ENCODE measurements at places on chromosomes 7 and 10.

DNA sequence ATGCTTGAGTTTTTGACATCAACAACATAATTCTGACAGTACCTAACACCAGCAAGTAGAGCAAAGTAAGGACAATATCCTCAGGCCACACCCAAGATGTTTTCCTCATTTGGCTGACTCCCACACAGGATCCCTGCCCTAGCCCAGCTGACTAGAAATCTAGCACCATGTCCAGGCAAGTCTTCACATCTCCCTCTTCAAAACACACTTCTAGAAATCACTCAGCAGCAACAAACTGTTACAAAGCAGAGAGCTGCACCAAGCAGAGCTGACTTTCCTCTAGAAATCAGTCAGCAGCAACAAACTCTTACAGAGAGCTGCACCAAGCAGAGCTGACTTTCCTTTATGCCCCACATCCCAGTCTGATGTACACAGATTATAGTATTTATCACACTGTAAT lies 7.7 kb downstream of the TMEM168 start:
- no peak for DNase-seq

DNA sequence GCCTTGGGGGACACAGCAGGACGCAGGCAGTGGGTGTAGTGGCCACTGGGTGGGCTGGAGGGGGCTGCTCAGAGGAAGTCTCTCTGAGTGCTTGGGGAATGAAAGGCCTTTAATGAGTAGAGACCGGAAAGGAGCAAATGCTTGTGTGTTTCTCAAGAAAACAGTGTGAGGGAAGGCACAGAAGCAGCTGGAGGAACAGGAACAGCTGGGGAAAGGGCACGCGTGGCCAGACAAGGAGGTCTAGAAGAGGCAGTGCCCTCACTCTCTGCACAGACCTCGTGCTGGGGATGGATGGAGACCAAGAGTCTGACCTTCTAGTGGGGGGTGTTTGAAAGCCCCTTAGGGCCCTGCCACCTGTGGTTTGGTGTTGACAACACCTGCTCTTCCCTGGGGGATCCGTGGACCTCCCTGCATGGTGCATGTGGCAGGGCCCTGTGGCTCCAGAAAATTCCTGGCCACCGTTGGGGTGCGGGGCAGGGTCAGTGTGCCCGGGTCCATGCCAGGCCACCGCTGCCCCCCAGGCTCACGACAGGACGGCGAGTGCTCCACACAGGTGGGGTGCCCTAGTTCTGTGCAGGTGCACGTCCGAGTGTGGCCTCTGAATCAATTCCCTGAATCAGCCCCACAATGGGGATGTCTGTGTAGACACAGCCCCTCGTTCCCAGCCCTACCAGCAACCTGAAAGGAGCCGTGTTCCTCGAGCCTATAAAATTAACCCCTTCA lies 25.9 kb upstream of the FAM20C start:
- no peak for DNase-seq

- DNase-seq = no peak
These were observed 25.8 kb downstream of the POLL start for GRCh38 chr10:101562231-101562630.

DNA sequence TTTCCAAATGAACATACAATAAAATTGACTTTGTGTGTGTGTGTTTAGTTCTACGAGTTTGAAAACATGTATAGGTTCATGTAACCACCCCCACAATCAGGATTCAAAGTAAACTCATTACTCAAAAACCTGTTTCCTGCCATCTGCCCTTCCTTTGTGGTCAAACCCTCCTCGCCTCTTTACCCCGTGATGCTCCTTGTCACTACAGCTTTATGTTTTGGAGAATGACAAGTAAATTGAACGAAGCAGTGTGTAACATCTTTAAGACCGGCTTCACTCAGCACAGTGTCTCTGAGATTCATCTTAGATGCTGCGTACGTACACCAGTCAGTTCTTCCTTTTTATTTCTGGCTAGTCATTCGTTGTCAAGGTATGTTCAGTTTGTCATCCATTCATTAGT lies 54.6 kb upstream of the MKI67 start:
- peak; percentile 3 for DNase-seq

GRCh38 chr10:27383595-27384542 lies 120.2 kb upstream of the RAB18 start:
- no peak for DNase-seq

- DNase-seq = no peak
These were observed 65.5 kb downstream of the RALA start for GRCh38 chr7:39688611-39689480.

- no peak for DNase-seq
These were observed 163.5 kb downstream of the GFRA1 start for GRCh38 chr10:116109481-116109880.

DNA sequence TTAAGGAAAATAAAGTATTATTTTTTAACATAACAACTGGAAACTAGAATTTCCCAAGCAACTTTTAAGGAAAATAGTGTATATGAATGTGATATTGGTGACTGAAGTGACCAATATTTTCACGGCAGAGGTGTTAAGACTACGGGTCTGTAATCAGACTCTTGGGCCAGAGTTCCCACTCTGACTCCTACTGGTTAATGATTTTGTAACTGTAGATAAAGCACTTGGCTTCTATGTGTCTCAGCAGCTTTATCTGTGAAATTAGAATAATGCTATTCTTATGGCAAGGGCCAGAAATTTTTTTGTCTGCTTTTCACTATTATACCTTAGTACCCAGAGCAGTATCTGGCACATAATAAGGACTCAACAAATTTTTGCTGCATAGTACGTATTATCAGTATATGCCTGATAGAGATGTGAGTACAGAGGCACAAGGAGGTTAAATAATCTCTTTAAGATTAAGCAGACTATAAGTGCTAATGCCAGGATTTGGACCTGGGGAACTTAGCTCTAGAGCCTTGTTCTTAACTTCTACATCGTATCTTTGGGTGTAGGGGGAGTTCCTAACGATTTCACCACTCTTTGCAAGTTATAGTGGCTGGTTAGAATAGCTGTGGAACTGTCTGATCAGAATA lies 186.1 kb upstream of the SLC26A5 start:
- no peak for DNase-seq

- DNase-seq = no peak
These were observed 46.1 kb downstream of the MAGI2 start for GRCh38 chr7:79407351-79407750.

- DNase-seq = no peak
These were observed 226.1 kb upstream of the SHH start for GRCh38 chr7:156038345-156038744.

GRCh38 chr7:152402384-152403250 lies 33.2 kb downstream of the KMT2C start:
- DNase-seq = peak; percentile 20

- DNase-seq = no peak
These were observed 557 bp downstream of the BAG3 start for GRCh38 chr10:119651514-119652360.

GRCh38 chr7:87426160-87426559 lies 49.3 kb downstream of the ABCB4 start:
- DNase-seq = no peak

GRCh38 chr7:37236906-37237305 lies 211.8 kb downstream of the ELMO1 start:
- DNase-seq = no peak

- DNase-seq = no peak
These were observed 160.5 kb upstream of the MINDY3 start for GRCh38 chr10:16020836-16021235.

DNA sequence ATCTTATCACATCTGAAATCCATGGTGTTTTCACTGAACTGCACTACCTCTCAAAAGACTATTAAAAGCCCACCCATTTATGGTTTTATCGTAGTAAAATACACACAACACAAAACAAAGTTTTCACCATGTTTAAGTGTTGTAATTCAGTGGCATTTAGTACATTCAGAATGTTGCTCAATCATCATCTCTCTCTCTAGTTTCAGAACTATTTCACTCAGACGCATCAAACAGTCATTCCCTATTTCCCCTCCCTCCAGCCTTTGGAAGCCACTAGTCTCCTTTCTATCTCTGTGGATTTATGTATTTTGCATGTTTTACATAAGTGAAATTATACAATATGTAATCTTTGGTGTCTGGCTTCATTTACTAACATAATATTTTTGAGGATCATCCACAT lies 332.6 kb downstream of the TNS3 start:
- no peak for DNase-seq

DNA sequence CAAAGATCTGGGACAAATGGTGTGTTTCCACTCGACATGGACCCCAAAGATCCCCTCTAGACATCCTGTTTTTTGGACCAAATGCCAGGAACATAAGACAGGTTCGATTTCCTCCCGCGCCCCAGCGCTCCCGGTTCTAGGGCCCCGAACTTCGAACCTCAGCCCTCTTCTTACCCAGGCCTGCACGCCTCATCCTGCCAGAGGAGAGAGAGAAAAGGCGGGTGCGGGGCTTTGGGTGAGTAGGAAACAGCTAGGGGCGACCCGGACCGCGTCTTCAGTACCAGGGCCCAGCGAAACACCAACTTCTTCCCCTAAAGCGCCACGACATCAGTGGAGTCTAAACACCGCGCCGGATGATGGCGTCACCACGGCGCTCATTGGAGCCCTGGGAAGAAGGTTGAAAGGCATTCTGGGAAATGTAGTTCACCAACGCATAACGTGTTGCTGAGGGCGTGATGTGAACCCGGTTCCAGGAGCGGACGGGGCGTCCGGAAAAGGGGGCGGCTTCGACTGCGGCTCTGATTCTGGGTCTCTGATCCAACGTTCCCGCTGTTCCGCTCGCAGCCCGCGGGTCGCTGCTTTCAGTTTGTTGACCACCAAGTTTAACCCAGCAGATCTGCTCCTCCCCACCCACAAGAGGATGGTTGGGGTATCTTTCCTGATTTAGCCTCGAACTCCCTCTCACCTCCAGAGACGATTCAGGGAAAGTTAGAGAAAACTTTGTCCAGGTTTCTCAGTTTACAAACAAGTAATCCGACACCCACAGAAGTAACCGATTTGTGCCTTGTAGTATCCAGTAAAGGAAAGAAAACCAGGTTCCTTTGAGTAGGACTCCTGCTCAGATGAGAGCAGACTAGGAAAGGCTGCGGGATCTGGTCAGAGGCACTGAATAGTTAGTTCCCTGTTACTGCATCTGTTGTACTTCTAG lies at the start of gene BET1:
Gene BET1, minus strand, starts transcription at position 332 of the 928 bp plus-strand sequence. Its CDS starts 139 bp downstream, at position 193.
- DNase-seq = peak; percentile 100

GRCh38 chr7:124009321-124009720 lies 23.5 kb downstream of the TMEM229A start:
- DNase-seq = peak; percentile 15

DNA sequence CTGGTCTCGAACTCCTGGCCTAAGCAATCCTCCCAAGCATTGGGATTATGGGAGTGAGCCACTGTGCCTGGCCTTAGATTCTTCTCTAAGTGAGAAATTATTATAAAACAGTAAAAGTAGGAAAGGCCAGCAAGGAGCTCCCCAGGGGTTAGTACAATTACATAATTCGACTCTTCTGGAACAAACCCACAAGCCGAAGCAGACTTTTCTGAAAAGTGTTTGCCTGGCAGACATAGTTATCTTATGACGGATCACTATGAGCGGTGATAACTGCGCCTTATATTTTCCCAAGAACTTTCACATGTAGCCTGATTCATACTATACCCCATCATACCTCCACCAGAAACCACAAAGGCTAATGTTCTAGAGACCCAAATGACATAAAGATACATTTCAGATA lies 30.2 kb upstream of the SH3PXD2A start:
- DNase-seq = no peak

- DNase-seq = no peak
These were observed 980.1 kb downstream of the KCNMA1 start for GRCh38 chr10:76657337-76658012.

DNA sequence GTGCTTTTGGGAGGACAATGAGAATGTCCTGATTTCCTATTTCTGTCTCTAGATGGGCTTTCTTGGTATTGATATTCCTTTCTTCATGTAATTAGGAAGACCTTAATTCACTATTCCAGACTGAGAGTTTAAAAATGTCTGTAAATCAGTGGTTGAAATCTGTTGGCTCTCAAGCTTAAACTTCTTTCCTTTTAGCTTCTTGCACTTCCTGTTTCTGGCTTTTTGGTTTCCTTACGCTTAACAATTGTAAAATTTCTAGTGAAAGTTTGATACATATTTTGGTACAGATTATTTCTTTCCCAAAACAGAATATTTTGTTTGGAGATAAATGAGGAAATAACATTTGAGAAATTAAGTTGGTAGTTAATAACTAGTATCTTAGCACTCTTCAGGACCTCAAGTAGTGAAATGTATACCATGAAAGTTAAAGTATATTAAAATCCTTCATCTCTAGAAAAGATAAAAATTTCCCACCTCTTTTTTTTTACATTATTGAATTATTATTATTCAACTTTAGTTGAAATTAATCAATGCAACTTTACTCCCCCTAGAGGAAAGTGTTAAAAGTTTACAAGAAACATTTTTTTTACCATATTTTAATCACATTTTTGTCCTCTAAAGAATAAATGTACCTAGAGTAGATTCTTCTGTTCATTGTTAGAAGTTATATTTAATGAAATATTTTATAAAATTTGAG lies 137.2 kb downstream of the PHTF2 start:
- peak; percentile 36 for DNase-seq

GRCh38 chr10:92027141-92027540 lies 103.6 kb downstream of the BTAF1 start:
- no peak for DNase-seq

GRCh38 chr7:127474457-127474856 lies 81.9 kb upstream of the ZNF800 start:
- DNase-seq = no peak

GRCh38 chr7:148031019-148031418 lies 559.5 kb upstream of the C7orf33 start:
- DNase-seq = no peak

- DNase-seq = no peak
These were observed 3.1 kb downstream of the WDR91 start for GRCh38 chr7:135208102-135208793.

DNA sequence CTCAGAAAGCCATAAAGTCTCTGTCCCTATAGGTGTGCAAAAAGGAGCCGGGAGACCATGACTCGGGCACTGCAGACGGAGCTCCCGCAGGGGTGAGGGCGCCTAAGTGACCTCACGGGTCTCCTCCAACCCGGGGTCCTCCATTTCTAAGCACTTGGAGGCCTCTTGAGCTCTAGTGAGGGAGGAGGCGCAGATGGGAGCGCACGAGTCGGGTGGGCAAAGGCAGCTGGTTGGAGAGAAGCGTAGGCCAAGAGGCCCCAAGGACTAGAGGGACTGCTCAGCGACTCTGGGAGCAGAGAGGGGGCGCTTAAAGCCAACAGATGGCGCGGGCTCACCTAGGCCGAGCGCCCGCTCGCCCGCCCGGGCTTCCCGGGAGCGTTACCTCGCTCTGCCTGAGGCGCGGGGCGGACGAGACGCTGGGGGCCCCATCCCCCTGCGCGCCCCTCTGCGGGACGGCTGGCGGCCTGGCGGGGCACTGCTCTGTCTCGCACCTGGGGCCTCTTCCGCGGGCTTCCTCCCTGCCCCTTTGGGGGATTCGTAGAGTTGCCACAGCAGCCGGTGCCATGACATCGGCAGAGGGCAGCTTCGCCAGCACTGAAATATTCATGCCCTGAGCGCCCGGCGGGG lies 523 bp upstream of the CDH23 start:
- DNase-seq = no peak

- no peak for DNase-seq
These were observed 145.3 kb downstream of the NOC3L start for GRCh38 chr10:94217411-94217810.

DNA sequence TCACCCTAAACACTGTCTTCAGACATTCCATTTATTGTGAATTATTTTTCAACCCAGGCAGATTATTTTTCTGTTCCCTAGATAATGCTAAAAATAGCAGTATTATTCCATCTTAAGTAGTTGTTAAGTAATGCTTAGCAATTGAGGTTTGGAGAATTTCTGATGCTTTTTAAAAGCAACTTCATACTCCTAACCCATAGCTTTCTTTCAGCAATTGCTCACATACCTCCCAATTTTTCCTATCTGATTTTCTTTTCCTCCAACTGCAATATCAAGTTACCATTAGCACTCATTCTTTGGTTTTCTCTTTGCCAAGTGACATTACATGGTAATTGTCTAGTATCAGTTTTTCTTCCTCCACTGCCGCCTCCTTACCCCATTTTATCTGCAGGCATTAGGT lies 104.7 kb downstream of the GPR85 start:
- DNase-seq = no peak

All from NAMALWA (cell line).